ENCODE measurements at places on chromosomes 7 and 10.

GRCh38 chr10:73116017-73116416 lies 5.8 kb downstream of the NUDT13 start:
- DNase-seq, result no peak

DNA sequence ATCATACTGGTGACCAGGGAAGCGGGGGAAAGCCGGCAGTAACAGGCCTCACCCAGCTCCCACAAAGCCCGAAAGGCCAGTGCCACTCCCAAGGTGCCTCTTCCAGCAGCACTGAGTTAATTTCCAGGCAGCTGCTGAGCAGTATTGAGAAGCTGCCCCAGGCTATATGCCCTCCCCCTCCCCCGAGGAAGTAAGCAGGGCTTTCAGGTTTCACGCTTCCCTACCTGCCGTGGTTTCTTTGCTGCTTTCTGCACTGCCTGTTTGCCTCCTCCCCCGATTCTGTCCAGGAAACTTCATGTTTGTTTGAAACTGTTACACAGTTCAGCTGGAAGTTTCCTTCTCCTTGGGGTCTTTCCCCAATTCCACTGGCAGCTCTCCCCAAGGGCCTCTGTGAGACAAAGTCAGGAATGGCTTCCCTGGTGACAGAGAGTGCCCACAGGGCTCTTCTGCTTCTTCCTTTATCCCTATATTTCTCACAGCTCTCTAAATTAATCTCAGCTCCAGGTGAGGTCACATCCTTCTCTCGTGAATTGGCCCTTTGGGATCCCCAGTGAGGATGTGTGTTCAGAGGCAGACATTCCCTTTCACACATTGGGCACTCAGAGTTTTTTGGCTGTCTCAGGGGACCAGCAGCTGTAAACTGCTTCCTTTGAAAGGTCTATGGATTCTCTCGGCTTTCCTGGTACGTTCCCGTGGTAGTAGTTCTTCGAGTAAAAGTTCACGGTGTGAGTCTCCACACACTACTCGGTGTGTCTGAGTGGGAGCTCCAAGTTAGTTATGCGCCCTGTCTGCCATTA lies 19.4 kb downstream of the C1GALT1 start:
- peak; percentile 48 for DNase-seq

GRCh38 chr7:64875658-64876406 lies 27.2 kb upstream of the ZNF273 start:
- DNase-seq, result no peak

DNA sequence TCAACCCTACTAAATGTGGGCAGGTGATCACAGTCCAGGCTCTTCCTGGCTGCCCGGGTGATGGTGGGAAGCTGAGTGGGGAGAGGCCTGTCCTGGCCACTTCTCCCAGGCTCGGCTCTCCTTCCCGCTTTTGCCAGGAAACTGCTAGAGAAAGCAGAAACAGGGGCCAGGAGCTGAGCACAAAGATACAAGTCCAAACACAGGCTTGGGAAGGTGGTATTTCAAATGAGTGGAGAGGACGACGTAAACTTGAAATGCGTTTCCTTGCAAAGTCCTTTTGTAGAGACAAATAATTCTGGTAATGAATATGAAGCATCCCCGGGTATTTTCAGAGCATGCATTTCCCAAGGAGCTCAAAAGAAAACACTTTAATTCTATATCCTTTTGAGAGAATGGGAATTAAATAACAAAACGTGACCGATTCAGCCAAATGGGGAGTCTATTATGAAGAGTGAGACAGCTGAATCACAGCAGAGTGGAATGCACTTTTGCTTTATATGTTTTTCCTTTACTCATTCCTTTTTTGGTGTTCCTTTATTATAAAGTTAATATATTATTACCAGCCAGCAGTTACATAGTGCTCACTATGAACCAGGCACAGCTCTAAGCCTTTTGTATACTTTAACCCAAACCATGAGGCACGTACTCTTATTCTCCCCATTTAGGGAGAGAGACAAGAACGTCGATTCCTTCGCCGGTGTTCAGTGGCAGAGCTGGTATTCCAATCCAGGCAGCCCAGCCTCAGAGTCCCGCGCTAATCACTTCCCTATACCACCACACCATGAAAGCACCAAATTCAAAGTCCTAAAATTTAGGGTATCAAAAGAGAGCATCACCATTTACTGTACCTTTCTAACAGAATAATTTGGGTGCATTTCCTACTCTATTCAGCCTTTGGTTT lies 218.2 kb upstream of the KLF14 start:
- no peak for DNase-seq

GRCh38 chr10:46525177-46525823 lies 31.2 kb downstream of the GPRIN2 start:
- DNase-seq, result no peak

GRCh38 chr7:30348083-30348560 lies 63.7 kb downstream of the ZNRF2 start:
- DNase-seq, result peak; percentile 30

DNA sequence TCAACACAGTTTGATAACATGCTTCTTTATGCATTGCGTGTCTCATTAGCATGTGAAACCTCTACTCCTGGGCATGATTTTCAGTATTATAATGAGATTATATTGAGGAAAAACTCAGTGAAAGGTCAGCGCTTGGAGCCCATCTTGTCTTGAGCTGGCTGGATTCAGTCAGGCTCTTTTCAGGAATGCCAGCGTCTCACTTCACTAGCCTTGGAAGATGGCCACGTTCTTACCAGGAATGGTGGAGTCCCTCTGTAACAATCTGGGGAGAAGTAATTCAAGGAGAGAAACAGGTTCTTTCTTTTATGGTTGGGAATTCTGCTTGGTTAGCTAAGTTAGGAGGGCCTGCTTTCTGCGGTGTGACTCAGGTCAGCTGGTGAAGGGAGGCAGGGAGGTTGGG lies 241.0 kb downstream of the GALNT17 start:
- no peak for DNase-seq

GRCh38 chr7:13897819-13898218 lies 91.6 kb downstream of the ETV1 start:
- DNase-seq, result no peak

GRCh38 chr10:103783681-103784080 lies 71.7 kb downstream of the SH3PXD2A start:
- no peak for DNase-seq

GRCh38 chr10:77301305-77301730 lies 336.3 kb downstream of the KCNMA1 start:
- no peak for DNase-seq

DNA sequence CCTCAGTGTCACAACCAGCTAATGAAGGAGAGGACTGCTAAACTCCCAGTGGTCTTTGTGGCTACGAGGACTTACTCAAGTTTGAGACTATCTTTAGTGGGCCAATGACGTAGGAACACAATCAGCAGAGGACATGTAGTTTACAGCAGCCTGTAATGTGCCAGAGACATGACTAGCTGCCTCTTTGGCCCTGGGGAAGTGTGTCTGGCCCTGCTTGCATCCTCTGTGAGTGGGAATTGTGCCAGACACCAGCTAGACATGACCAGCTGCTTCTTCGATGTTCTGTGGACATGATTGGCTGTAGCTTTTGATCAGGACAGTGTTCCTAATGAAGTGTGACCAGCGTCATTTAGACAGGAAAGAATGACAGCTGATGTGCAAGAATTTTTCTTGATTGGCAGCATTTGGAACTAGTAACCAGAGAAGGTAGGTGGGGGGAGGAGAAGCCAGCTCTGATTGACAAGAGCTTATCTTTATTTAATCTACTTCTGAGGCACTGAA lies 141.7 kb downstream of the AUTS2 start:
- DNase-seq, result no peak

- DNase-seq, result no peak
Observed at GRCh38 chr7:128946936-128947830, 9.5 kb downstream of the IRF5 start.

DNA sequence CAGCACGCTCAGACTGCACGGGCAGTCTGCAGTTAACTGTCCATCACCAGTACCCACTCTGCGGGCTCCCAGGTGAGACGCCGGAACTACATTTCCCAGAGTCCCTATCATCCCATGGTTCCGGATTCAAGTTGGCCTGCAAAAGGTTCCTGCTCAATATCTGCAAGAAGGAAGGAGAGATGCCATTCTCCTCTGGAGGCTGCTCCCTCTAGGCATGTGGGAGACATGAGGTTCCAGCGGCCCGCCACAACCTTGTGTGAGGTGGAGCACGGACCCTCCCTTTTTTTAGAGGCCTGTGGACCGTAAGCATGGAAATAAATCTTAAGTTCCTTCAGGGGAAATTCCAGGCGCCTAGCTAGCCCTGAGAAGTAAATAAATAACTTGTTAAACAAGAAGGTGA lies 29.7 kb downstream of the NUP42 start:
- DNase-seq, result no peak

DNA sequence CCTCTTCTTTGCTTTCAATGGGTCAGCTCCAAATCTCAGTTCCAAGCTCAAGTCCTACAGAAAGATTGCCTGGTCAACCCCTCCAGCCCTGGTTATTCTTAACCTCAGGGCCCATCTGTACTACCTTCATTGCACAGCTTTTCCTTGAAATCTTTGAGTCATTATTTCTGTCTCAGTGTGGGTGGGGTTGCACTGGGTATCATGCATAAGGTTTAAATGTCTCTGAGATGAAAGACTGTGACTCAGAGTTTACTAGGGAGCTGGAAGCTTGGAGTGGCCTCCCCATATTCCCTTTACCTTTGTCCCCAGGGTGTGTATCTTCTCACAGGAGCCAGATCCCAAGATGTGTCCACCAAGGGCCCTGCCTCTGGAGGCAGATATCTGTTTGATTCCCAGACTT lies 3.3 kb upstream of the OR6V1 start:
- DNase-seq, result peak; percentile 24

DNA sequence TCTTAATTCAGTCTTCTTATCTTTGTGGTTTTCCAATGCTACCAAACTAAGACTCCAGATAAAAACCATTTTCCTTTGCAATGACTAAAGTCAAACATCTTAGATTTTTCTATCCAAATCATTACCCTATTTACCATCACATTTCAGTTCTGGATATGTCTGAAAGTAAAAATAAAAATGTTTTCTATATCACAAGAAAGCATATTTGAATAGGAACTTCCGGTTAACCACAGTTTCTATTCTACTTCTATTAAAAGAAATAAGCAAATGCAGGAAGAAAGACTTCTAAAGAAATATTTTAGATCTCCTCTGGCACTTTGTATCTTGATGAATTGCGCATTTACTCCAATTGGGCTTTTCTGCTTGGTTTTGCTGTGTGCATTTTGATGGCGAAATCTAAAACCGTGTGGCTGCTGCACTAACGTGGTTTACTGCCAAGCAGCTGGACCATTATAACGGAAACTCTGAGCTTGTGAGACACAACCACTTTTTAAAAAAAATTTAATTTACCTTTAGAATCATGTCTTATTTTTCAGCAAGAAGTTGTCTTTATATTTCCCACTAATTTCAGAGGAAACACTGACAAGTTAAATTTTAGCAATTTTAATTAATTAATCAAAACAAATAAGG lies 146.1 kb downstream of the VPS50 start:
- DNase-seq, result no peak

- no peak for DNase-seq
Observed at GRCh38 chr10:111836571-111836970, 347.0 kb downstream of the GPAM start.

GRCh38 chr10:4370376-4370775 lies 455.6 kb upstream of the AKR1E2 start:
- no peak for DNase-seq

- no peak for DNase-seq
Observed at GRCh38 chr7:102967798-102968197, 55.0 kb downstream of the LRRC17 start.

- DNase-seq, result no peak
Observed at GRCh38 chr7:18177129-18177814, 149.6 kb upstream of the PRPS1L1 start.

- DNase-seq, result no peak
Observed at GRCh38 chr10:58827381-58827780, 314.7 kb downstream of the BICC1 start.

- DNase-seq, result no peak
Observed at GRCh38 chr7:107233174-107233573, 64.4 kb downstream of the HBP1 start.

- DNase-seq, result no peak
Observed at GRCh38 chr10:48399551-48399950, 93.1 kb downstream of the MAPK8 start.

GRCh38 chr7:4700577-4701235 lies 18.6 kb downstream of the FOXK1 start:
- no peak for DNase-seq

GRCh38 chr7:15686295-15686956 lies at the start of gene MEOX2:
Gene MEOX2 (minus strand): TSS chr7:15686683. CDS start chr7:15686402, 281 bp downstream.
- DNase-seq, result no peak

DNA sequence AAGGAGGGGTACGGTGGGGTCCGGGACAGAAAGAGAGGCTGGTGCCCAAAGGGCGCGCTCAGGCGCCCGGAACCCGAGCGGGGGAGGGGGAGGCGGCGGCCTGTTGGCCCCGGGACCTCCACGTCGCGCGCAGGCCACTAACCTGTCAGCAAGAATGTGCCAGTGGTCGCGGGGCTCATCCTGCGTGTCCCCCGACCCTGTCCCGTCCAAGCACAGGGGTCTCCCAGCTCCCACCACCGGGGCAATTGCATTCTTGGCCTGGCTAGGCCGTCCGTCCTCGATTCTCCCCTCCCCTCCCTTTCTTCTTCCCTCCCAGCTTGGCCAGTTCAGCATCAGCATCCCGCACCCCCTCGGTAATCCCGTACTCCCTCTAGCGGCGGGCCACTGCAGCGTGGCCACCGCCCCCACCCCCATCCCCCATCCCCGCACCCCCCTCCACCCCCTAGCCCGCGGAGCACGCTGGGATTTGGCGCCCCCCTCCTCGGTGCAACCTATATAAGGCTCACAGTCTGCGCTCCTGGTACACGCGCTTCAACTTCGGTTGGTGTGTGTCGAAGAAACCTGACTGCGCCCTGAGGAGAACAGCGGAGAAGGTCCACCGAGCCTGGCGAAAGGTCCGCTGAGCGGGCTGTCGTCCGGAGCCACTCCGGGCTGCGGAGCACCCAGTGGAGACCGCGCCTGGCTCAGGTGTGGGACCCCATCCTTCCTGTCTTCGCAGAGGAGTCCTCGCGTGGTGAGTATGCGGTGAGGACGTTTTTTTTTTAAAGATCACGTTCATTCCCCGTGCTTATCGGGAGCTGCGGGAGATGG lies at the start of gene SGCE:
SGCE (minus strand) TSS at position 286 of the 810 bp plus-strand sequence; CDS start at position 251, 35 bp downstream.
- peak; percentile 72 for DNase-seq

- DNase-seq, result no peak
Observed at GRCh38 chr7:16065939-16066338, 355.4 kb downstream of the CRPPA start.

DNA sequence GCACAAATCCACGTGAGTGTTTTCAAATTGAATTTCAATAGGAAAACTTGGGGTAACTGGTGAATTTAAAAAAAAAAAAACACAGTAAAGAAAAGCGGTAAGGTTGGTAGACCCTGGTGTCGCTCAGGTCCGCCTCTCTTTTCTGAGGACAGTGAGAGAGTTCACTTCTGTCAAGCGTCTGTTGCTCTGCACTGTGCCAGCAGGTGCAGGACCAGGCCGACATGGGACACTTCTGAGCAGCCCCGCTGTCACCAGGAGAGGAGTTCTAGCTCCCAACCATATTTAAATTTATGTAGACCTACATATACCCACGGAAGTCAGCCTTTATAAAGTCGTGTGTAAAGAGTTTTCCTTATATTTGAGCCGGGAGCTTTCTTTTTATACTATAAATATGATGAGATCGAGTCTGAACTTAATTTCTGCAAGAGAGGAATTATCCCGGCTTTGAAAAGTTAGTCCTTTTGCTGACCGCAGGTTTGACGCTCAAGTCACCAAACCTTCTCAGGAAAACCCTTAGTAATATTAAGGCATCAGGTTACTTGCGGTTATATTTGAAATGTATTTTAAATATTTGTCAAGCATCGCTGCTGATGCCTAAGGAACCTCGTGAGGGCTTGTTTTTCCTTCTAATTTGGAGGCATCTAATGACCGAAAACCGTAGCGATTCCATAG lies 531 bp downstream of the IKZF1 start:
- DNase-seq, result peak; percentile 72
